ENCODE measurements at places on chromosomes 5 and 9. TPM values are rescaled to one million over a fixed set of nuclear protein-coding genes. Genes with fewer than 3 reads are reported as not detected.

DNA sequence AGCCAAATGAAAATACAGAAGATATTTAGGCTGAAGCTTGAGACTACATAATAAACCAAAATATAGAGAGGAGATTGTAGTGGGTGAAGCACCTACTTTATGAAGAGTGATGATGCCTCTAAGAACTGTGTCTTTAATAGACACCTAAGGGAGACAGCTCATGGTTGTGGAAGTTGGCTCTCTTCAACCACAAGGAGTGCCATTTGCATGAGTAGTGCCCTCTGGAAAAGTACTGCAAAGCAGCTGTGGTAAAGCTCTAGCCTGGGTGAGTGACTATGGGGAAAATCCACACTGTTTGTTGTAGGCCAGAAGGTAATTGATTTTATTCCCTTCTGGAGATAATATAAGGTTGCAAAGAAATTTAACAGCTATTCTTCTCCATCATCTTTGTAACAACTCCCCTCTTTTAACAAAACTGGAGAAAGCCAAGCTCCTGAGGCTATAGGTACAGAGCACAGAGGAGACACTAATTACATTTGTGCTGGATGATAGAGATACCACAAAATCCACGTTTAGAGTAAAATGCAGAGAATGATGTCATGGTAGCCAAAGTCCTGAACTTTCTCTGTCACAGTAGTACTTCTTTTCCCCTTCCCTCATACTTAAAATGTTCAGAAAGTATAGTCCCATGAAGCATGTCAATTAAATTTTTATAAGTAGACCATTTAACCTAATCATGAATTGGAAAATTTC lies 122.8 kb downstream of the STARD4 start:
- no peak for DNase-seq

DNA sequence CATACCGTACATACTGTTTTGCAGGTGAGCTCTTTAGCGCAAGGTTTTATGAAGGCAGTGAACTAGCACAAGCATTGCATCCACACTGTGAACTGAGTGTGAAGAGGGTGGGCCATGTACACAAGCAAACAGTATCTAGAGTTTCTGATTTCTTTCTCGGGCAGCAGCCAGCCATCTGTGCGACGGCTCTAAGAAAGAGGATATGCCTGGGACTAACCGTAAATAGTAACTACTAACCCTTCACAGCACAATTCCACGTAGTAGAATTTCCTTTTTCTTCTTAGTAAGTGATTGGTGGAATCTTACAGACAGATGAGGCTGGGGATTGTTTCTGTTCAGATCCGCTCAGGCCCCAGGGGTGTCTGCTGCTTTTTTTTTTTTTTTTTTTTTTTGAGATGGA lies 89.0 kb downstream of the DRD1 start:
- no peak for DNase-seq

- no peak for DNase-seq
Observed at GRCh38 chr5:91164424-91164823, 218.7 kb downstream of the ARRDC3 start.

DNA sequence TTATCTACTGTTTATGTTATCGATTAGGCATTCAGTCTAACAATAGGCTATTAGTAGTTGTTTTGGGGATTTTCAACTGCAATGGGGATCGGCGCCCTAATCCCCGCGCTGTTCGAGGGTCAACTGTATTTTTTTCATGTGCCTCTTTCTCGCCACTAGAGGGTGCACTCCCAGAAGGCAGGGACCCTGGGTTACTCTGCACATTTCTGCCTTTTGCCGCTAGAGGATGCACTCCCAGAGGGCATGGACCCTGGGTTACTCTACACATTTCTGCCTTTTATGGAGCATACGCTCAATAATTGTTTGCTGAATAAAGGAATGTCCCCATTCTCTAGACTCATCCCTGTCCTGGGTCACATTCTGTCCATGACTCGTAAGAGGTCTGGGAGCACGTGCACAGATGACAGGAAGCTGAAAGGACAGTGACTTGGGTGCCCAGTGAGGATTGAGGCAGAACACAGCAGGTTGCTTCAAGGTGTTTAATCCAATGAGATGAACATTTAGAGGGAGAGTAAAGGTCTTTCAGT lies 27.9 kb upstream of the RECK start:
- peak; percentile 57 for DNase-seq

GRCh38 chr5:140481758-140482157 lies 65.7 kb upstream of the EIF4EBP3 start:
- no peak for DNase-seq

DNA sequence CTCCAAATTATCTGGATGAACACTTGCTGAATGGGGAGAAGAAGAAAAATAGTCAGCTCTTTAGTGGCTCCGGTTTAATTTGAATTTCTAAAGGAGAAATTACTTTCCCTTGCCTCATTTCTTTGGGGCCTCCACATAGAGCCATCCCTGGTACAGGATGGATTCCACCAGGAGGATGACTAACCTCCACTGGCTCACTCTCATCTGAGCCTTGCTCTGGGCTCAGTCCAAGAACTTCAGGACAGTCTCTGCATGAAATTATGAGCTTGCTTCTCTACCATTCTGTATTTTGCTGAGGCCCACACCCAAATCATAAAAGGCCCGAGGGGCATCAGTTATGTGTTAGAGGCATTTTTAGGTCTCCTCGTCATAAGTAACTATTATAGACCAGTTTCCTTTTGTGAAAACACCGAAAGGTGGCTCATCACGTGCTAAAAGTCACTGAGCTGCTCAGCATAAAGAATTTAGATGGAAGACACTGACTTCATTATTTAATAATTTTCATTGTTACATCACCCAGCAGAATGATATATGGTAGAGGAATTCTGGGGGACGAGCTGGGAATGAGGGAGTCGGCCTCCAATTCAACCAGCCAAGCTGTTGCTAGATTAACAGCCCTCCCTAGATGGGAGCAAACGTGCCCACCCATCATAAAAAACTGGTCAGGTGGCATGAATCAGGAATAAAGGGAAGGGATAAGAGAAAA lies 222.1 kb downstream of the TARS1 start:
- no peak for DNase-seq

DNA sequence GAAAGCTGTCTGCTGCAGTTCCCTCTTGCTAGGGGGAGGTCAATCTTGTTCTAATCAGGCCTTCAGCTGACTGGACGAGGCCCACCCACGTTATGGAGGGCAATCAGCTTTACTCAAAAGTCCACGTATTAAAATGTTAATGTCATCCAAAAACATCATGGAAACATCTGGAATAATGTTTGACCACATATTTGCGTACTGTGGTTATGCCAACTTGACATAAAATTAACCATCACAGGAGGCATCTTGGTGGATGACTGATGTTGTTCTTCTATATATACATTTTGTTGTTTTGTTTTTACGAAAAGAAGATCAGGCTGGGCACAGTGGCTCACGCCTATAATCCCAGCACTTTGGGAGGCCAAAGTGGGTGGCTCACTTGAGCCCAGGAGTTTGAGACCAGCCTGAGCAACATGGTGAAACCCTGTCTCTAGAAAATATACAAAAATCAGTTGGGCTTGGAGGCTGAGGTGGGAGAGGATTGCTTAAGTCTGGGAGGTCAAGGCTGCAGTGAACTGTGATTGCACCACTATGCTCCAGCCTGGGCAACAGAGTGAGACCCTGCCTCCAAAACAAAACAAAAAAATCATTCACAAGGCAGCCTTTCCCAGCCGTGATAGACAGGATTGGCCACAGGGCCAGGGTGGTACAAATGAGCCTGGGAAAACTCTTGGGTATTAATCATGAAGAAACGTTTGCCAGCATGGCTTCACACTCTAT lies 33.8 kb upstream of the PRXL2C start:
- DNase-seq, result no peak

GRCh38 chr5:172433513-172433912 lies 20.8 kb downstream of the SH3PXD2B start:
- DNase-seq, result no peak

DNA sequence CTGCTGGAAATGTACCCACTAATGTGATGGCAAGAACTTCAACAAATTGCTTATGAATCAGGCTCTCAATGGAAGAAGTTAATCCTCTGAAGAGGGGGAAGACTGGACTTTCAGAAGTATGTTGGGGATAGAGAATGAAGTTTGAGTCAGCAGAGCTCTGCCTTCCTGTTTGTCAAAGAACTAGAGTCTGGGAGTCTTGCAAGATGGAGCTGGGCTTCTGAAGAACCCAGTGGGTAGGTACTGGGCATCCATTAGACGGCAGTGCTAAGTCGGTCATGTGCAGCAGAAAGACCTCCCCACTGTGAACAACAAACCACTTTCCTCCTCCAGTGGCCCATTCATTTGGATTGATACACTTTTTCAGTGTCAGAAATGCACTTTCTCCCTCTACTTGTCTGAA lies 34.6 kb downstream of the OTULIN start:
- no peak for DNase-seq

DNA sequence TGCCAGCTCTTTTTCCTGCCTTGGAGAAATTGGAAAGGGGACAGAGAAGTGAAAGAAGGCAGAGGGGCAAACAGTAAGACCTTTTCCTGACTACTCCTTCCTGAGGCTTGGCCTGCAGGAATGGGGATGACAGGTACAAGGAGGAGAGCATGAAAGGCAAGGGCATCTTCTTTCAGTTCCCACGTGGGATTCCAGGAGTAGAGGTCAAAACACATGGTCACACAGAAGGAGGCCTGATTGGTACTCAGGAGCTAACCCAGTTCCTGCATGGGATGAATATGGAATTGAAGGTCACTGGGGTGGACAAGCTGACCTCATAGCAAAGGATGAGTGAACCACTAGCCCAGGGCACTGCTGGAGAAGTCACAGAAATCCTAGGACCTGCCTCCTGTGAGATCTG lies 112.5 kb upstream of the ZNF366 start:
- DNase-seq, result no peak

DNA sequence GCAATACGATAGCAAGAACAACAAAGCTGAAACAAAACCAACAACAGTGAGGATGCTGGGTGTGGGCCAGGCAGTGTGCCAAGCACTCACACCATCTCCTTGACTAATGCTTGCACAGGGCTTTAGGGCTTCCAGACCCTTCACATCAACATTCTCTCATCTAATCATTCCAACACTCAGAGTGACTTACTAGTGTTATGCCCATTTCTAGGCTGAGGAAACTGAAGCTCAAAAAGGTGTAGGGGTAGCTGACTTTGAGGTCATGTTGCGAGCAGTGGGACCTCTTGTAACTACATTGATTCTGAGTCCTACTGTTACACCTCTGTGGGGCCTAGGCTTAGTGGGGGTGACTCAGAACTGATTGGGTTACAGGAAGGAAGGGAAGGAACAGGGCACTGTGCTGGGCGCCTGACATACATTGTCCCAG lies 9.7 kb downstream of the ANGPTL2 start:
- no peak for DNase-seq

DNA sequence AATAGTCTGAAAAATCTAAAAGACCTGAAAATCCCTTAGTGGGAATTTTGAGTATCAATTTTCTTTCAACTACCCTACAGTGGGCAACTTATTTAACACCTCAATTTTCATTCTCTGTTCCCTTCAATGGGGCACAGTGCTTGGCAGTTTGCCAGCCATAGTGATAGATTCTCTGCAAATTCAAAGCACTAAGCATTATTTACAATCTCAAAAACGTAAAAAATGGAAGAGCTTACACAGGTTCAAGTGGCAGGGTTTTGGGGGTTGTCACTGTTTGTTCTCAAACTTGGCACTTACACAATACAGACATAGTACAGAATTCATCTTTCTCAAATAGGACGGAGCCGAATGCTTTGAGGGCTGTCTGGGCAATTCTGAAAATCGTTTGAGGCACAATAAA lies 515.0 kb downstream of the EFNA5 start:
- no peak for DNase-seq

DNA sequence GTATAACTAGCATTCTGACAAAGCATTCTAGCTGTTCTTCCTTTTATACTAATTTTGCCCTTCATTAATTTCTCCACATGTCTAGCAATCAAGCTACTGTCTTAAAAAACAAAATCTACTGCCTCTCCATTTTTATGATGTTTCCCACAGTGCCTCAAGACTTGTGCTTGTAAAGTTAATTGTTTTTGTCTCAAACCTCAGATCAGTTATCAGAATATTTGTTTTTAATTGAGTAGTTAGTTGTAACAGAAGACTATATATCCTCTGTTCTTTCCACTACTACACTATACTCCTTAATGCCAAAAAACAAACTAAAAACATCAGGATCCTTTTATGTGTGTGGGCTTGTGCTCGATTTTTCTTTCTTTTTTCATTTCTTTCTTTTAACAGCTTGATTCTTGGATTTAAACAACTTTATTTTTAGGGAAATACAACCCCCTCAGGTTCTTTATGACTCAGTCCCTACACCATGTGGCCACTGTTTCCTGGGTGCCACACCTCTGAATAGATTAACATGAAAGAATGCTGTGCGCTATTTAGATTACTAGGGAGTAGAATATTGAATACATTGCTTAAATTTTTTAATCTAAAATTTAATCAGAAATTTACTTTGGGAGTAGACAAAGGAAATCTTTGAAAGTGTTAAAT lies 1.2 kb downstream of the ASPN start:
- DNase-seq, result no peak

DNA sequence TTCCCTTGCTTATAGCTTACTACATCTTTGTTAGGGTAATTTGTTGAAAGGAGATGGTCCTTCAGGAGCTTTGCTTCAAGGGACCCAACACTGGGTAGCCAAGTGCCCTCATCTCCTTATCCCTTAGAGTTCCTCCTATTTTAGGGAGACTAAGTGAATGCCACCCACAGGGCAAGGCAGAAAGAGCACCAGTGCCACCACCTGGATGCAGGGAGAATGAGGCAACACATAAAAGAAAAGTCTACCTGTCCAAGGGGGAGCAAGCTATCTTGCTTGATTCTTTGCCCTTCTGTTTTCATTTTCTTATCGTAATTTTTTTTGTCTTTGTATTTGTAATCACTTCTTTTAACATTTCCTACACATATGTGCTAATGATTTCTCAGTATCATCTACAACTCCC lies 205.5 kb downstream of the NPR3 start:
- DNase-seq, result no peak

GRCh38 chr5:168479166-168479565 lies 7.1 kb upstream of the RARS1 start:
- DNase-seq, result no peak

DNA sequence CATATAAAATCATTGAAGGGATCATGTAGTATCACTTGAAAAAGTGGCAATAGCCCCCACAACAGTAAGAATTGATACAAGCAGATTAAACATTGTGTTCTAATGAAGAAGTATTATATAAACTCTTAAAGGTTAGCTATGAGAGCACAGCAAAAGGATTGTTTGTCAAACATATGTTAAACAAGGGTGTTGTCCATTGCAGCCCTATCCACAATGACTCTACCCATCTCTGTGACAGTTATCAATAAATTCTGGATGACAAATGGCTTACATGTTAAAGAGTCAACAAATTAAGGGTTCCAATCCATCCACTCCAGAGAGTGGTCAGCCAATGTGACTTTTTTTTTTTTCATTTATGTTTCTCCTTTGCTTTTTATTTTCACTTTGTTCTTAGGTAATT lies 238.7 kb downstream of the SEMA5A start:
- no peak for DNase-seq

- DNase-seq, result no peak
Observed at GRCh38 chr5:15538516-15538915, 38.5 kb downstream of the FBXL7 start.

- DNase-seq, result no peak
Observed at GRCh38 chr5:66863243-66864170, 267.3 kb downstream of the MAST4 start.

The RECK gene
- 5.3 TPM for total RNA-seq

The PFN3 gene
- not detected for total RNA-seq

The SLC25A48 gene
- not detected for total RNA-seq

The TERT gene
- 11.8 TPM for total RNA-seq

The FNBP1 gene
- 359 TPM for total RNA-seq

The ZNF454 gene
- total RNA-seq, result not detected

The SIT1 gene
- total RNA-seq, result 92.1 TPM

The LECT2 gene
- not detected for total RNA-seq

The SH3GL2 gene
- not detected for total RNA-seq

The BRD3OS gene
- total RNA-seq, result 15.8 TPM

The FAM200C gene
- 1.3 TPM for total RNA-seq

The ZNF366 gene
- not detected for total RNA-seq

The HMMR gene
- 40.3 TPM for total RNA-seq

The GPR151 gene
- not detected for total RNA-seq
